AML-193 (cell line): ENCODE measurements at places on chromosomes 1 and 21.

DNA sequence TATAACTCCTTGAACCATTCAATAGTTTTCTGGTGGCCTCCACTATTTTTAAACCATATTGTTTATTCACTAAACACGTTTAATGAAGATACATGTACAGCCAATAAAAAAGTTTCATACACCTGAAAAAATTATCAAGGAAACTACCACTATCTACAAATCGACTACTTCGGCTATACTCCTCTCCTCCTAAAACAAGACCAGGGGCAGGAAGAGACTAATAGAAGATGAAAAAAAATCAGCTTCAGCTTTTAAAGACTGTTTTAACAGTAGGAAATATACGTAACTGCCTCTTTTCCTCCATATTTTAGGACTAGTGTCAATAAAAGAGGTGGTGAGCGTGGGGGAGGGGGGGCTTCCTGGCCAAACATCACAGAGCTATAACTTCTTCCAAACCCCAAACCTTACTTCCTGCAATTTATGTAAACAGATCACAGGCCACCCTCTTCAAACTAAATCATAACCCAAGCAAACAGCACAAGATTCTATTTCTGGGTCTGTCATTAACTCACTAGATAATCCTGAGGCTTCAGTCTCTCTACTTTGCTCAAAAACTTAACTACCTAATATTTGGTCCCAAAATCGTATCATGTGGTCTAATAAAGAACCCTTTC, 15.1 kb downstream of the FOXJ3 start:
- DNase-seq, result no peak

- DNase-seq, result peak; percentile 97
Measured at GRCh38 chr21:44354001-44354405, 582 bp downstream of the TRPM2 start.

DNA sequence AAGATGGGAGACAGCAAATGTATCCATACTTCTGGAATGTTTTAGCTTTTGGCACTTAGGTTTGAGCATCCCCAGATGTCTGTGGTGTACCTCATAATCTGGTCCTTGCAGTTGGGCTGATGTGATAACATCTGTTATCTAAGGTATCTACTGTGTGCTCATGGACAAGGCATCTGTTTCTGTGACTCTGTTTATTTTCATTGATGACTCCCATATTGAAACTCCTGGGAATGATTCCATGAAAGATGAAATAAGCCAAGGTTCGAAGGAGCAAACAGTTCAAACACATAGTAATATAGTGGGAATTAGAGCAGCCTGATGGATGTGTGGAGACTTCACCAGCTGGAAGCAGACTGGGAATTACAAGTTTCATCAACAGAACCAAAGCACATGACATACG, 20.7 kb upstream of the TRIM45 start:
- no peak for DNase-seq

DNA sequence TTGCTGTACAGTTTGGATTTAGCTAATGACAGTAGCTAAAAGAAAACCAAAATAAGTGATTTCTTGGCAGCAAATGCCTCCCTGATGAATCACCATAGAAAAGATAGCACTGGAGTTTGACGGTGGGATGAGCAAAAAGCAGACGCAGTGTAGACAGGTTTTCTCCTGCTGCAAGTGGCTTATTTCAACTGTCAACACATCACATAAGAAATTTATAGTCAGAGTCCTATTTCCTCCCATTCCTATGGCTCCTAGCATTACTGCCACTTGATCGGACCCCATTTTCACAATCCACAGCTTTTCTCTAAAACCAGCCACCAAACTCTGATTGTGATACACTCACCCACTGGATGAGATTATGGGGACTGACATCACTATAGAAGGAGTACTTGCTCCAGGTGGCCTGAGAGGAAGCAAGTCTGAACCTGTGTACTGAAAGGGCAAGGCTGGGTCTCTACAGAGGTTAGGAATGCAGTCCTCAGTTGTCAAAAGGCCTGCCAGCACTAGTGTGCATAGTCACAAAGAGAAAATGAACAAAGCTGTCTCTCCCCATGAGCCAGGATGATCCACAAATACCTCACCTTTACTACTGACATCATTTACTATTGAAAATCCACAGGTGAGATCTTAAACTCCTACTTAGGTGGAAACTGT, 359.8 kb downstream of the LTN1 start:
- DNase-seq, result no peak

- DNase-seq, result no peak
Measured at GRCh38 chr1:160629286-160630210, 17.3 kb downstream of the SLAMF1 start.

- DNase-seq, result no peak
Measured at GRCh38 chr1:182261655-182262054, 129.9 kb downstream of the GLUL start.

- no peak for DNase-seq
Measured at GRCh38 chr1:41359211-41360073, 1.8 kb upstream of the FOXO6 start.

GRCh38 chr1:52677076-52677806, 20.9 kb downstream of the COA7 start:
- DNase-seq, result peak; percentile 11

- DNase-seq, result no peak
Measured at GRCh38 chr1:159712080-159712479, 2.3 kb downstream of the CRP start.

DNA sequence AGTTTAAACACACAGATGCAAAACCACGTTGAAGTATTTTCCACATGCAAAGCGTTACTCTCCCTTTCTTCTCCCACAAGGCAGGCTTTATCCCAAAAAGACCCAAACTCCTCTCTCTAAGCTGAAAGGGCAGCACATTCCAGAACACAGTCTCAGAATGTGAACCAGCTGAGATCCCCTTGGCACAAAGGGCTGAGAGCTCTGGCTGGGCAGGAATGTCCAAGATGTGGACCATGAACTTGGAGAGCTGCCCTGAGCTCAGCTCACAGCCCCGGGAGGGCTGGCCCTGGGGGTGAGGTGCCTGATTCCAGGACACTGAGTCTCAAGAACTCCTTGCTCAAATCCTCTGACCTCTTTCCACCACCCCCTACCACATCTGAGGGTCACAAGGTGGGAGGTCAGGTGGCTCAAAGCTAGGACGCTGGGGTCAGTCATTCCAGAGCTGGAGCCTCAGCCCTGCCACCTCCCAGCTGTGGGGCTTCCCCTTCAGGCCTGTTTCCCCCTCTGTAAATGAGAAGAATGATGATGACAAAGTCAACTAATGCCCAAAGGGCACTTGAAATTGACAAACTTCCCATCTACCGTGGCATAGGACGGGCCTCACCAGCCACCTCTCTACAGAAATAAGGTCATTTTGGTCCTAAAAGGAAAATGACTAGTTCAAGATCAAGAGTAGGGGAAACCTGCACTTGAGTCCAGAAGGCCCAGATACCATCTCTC, 11.5 kb downstream of the ALDH4A1 start:
- no peak for DNase-seq

GRCh38 chr1:246160905-246161304, 346.2 kb downstream of the SMYD3 start:
- DNase-seq, result no peak

- no peak for DNase-seq
Measured at GRCh38 chr1:44531785-44532566, 126.9 kb downstream of the RNF220 start.

GRCh38 chr1:17091252-17091651, 28.0 kb downstream of the PADI2 start:
- DNase-seq, result no peak

GRCh38 chr21:38841472-38841871, 35.7 kb downstream of the ETS2 start:
- DNase-seq, result no peak

DNA sequence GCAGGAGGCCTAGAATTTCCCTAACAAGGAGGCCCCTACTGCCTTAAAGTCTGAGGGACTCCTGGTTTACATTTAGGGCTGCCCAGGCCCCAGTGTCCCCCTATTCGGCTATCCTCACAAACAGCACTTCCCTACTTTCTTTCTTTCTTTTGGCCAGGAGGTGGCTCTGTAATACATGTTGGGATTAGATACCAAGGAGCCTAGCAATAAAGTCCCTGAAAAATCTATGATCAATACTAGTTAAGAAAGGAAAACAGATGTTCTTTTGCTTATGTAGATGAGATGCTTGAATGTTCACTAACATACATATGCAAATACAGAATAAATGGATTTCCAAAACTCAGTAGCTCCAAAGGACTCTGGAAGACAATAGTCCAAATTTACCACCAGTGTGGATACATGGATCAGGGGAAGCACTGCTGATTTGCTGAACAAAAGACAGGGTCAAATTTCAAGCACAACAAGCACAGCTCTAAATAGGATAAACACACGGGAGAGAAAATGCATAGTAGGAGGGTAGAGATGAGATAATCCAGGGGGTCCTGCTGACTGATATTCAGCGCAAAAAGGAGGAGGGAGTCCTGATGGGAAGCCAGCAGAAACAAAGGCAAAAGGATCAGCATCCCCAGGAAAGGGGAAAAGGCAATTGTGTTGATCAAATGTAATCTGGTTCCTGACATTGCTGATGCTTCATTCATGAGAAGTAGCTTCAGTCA, 240.0 kb downstream of the NUF2 start:
- no peak for DNase-seq

GRCh38 chr1:214295934-214296333, 15.0 kb downstream of the SMYD2 start:
- DNase-seq, result no peak

GRCh38 chr21:22174746-22175145, 1176.5 kb downstream of the NCAM2 start:
- no peak for DNase-seq

- peak; percentile 85 for DNase-seq
Measured at GRCh38 chr1:89274411-89274857, 1.8 kb upstream of the GBP5 start.

DNA sequence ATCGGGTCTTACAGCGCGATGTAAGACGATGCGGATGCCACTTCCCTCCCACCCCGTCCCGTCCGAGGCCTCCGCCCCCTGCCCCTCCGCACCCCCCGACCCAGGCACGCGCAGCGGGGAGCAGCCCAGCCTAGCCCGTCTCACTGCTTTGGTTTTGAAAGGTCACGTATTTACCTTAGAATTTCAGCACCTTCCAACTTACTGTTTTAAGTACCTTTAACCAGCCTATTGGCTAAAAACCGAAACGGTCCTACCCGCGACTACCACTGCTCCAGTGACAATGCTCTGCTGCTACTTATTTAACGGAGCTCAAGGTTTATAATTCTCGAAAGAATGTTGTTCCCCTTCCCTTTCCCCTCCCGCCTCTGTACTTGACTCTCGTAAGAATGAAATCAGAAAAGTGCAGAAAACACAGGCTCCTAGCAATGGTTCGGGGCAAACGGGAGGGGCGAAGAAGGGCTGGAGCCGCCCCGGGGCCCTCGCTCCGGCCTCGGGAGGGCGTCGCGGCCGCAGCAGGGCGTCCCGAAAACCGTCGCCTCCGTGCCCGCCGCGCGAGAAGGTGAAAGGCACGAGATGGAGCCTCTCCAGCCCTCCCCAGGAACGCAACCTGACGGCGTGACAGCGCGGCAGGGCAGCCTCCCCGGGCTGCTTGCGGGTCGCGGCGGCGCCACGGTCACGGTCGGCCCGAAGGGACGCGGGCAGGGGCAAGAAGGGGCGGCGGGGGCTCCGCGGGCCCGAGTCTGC, 667 bp downstream of the TMEM50B start:
- peak; percentile 55 for DNase-seq

DNA sequence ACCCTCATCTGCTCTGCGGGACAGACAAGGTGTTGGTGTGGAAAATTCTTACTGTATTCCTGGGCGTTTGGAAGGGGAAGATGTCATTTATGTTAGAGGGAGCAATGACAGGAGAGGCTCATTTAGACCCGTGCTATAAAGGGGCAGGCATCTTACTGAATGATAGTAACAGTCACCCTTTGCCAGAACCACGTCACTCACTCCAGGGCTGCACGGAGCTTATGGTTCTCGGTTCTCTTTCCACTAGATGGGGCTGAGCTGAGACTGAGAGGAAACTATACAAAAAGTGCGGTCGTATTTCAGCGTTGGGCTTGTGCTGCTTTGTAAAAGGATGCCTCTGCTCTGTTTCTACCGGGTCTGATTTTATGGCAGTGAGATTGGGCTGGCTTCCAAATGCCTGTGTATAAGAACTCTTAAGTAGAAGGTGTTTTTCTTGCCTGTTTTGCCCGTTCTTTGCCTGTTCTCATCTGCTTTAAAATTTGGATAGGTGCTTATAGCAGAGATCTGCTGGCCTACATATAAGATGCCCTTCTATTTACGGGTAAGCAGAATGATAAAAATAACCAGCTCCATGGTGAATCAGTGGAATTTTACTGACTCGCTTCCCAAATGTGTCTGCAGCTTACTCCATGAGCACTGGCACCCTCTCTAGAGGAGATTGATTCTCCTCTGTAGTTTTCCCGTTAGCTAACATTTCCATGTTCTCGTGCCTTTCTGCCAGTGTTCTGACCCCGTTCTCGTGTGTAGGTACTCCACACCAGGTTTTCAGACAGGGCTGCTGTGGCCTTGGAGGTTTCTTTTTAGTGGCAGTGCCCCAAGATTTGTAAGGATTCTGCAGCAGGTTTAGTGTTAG, 55.9 kb downstream of the MRPS6 start:
- DNase-seq, result no peak

GRCh38 chr1:7462617-7463016, 308.5 kb upstream of the VAMP3 start:
- DNase-seq, result no peak

- DNase-seq, result no peak
Measured at GRCh38 chr1:183808296-183809027, 3.5 kb downstream of the RGL1 start.
